ENCODE measurements at places on chromosomes 6 and 20.

- DNase-seq = no peak
These were observed 77.6 kb upstream of the EYA2 start for GRCh38 chr20:46816886-46817638.

DNA sequence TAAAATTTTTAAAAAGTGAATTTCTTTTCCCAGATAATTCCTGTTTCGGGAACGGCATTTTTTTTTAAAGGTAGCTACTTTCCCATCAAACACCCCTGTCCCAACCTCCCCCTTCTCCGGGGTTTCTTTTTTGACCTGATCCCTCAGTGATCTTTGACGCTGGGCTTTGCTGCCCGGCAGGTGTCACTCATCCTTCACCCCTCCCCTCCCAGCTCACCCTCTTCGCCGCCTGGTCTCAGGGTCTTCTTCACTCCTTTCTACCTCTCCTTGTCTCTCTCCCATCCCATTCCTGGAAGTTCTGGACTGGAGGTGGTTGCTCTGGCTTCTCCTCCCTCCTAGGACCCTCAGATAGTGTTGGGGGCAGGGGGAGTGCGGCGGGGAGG is 329 bp upstream of the GPR6 start:
- DNase-seq = no peak

GRCh38 chr20:37458761-37459160 is 62.3 kb upstream of the NNAT start:
- no peak for DNase-seq

- DNase-seq = no peak
These were observed 614.6 kb downstream of the DHX35 start for GRCh38 chr20:39576771-39577170.

GRCh38 chr6:7242835-7243178 is 70.2 kb downstream of the SSR1 start:
- DNase-seq = no peak

GRCh38 chr6:88135578-88136114 is 30.5 kb downstream of the CNR1 start:
- DNase-seq = no peak

DNA sequence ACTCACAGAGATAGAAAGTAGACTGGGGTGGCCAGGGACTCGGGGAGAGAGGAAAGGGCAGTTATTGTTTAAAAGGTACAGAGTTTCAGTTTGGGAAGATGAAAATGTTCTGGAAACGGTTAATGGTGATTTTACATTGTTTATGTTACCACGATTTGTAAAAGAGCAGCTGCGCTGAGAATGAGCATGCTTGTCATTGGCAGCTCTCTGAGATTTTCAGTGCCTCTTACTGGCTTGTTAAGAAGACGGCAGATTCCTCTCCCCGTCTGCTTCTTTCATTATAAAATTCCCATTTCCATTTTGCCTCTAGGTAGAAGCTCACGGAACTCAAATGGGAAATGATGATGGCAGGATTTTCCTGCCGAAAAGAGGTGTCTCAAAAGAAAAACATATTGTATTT is 39.7 kb upstream of the PPP1R3G start:
- no peak for DNase-seq

DNA sequence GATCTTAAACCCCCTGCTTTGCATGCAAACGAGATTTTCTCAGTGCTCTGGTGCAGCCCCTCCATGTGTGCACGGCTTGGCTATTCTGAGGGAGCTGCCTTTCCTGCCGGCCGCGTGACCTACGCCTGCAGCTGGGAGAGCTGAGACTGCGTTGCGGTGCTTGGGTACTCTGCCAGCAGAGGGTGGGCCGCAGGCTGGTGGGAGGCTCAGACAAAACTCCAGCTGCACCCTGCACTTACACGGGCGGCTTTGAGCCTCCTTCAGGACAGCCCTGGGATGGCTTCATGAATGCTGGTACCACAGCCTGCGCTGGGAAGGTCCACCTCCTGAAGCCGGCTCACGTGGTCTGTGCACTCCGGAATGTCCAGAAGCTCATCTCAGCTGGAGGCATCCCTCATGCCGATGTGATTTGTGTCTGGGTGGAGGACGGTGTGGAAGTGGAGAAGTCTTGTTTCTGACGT is 223.7 kb downstream of the DLL1 start:
- no peak for DNase-seq

- DNase-seq = no peak
These were observed 16.7 kb downstream of the TSBP1 start for GRCh38 chr6:32355018-32355417.

- no peak for DNase-seq
These were observed 29.8 kb downstream of the DIDO1 start for GRCh38 chr20:62896526-62896925.

DNA sequence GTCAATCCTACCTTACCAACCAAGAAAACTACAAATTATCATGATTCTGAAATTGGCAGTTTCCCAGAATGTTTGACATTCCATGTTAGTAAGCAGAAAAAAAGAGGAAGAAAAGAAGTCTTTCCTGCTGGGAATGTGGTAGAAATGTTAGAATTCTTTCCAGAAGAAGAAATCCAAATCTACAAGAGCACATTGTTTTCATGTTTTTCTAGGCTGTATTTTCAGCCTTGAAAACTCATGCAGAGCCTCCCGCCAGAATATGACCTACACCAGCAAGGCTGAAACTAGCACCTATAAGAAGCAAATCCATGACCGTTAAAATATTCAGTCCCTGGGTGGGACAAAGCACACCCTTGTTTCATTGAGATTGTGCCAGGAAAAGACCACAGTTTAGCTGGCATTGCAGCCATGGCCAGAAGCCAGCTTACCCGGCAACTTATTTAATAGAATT is 259.4 kb downstream of the GJA1 start:
- no peak for DNase-seq
